ENCODE measurements at places on chromosomes 12 and 14.

DNA sequence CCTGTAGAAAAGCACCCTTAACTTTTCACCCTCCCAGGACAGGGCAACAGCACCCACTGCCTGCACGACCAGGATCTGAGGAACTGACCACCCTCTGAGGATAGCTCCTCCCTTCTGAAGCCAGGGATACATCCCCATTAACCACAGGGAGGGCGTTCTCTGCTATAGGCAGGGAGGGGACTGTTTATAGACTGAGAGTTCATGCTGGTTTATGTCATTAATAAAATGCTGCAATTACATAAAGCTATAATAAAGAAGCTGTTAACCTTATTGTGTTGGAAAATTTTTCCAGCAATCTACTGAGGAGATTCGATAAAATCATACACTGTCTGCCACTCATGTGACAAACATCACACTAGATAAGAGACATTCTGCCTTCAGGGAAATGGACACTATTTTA is 232.4 kb upstream of the SFSWAP start:
- DNase-seq: no peak

- DNase-seq: no peak
These were observed 49.9 kb downstream of the PTHLH start for GRCh38 chr12:27922531-27923139.

- no peak for DNase-seq
These were observed 12.5 kb downstream of the HNRNPC start for GRCh38 chr14:21256539-21257393.

- DNase-seq: no peak
These were observed 128.3 kb downstream of the SAMD4A start for GRCh38 chr14:54695196-54695595.

DNA sequence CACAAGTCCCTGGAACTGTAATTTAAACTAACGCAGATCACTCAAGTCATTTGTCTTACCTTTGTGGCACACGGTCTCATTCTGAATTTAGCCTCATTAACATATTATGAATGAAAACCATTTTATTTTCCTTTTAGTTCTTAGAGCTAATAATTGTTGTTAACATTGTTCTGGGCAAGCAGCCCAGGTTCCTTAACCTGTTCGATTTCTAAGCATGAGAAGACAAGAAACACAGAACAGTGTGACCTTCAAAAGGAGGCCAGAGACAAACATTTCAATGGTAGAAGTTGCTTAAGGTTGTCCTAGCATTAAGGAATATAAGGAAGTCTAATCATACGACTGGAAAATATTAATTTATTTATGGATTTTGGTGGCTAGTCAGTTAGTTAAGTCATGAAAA is 35.2 kb downstream of the PIWIL1 start:
- DNase-seq: no peak

DNA sequence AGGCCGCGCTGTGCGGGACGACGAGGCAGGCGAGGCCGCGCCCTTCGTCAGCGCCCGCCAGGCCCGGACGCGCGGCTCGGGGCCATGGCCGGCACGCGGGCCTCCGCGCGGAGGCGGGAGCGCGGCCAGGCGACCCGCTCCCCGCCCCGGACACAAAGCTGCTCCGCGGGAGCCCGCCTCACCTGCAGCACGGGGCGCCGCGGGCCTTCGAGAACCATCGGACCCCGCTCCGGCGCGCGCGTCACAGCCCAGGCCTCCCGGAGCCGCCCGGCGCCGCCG is 342 bp downstream of the DICER1 start:
- DNase-seq: no peak

DNA sequence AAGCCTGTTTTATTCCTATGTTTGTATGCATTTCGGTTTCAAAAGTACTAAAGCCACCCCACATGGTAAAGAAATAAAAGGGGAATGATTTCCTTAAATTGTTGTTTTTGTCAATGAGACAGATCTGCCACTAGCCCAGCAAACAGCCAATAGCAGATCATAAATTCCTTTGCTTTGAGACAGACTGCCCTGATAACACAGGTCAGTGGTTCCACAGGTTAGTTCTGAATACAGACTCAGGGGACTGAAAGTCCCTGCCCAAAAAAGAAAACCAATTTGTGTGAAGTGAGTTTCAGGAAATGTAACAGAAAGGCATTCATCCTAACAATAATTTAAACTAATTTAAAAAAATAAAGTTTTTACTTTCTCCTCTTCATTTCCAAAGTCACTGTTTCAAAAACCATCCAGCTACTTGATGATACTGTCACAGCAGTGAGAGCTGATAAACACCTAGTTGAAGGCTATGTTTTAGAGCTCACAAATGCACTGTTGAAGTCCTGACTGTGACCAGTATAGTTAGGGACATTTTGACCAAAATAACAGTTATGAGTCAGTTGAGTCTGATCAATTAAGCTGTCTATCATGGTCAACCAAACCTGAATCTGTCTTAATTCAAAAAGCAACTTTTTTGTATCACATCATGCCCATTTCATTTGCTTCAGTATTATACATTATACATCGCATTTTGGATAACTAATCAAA is 77.7 kb downstream of the LGR5 start:
- no peak for DNase-seq

- DNase-seq: no peak
These were observed 51.5 kb downstream of the HCAR2 start for GRCh38 chr12:122651520-122652224.

DNA sequence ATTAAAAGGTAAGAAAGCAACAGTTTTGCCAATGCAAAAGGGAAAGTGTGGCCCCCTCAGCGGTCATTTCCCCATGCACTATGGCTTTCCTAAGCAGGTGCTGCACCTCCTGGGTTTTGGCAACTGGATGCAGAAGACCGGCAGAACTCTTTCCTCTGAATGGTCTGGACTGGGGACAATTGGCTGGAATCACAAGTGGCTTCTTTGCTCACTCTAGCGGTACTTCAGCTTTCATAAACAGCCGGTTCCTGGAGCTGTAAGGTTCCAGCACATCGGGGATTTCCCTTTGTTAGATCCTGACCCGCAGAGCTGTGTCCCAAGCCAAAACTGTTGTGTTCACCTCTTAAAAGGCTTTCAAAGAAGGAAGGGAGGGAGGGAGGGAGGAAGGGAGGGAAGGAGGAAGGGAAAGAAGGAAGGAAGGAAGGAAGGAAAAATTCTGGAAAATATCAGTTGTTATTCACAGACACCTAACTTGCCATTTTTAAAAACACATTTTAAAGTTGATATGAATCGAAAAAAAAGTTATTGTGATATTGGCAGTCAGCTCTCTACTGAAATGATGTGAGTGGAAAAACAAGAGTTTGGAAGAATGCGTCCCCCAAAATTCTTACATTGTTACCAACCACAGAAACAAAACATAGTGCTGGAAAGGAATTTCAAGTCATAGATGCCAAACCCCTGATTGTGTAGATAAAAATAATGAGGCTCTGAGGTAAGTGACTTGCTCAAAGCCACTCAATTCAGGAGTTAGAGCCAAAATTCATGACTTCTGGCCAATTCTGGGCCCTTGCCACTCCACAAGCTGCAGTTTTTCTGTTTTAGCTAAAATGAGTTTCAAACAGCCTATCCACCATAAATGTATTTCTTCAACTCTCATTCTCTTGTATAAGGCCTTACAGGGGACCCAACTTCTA is 220.6 kb upstream of the HMGA2 start:
- DNase-seq: no peak

DNA sequence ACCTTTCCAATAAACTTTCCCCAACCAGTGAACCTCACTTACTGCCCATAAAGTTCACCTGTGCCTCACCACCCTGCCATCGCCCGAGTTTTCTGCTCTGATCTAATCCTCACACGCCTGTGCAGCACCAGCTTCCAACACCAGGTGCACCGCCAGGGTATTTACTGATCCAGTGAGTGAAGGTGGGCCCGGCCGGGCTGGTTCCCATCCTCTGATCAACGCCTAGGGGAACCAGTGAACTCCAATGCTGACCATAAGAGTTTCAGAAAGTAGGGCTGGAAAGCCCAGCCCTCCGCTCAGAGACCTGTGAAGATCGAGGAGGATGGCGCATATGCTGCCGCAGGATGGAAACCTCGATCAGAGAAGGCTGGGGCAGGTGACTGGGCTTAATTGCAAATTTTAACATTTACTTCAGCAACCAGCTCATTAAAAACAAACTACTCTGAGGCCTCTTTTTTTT is 685 bp upstream of the MYL6B start:
- peak; percentile 50 for DNase-seq

- no peak for DNase-seq
These were observed 230.4 kb downstream of the SPTSSA start for GRCh38 chr14:34231626-34232025.

- no peak for DNase-seq
These were observed 128.9 kb downstream of the DAAM1 start for GRCh38 chr14:59317346-59317745.
